ENCODE measurements at places on chromosomes 11 and 22.

- DNase-seq = no peak
These were observed 62.4 kb downstream of the MYH9 start for GRCh38 chr22:36325154-36326031.

GRCh38 chr22:26323013-26323412 is 106.0 kb upstream of the ASPHD2 start:
- DNase-seq = no peak

GRCh38 chr22:26082866-26083265 is 86.4 kb upstream of the SEZ6L start:
- DNase-seq = no peak

DNA sequence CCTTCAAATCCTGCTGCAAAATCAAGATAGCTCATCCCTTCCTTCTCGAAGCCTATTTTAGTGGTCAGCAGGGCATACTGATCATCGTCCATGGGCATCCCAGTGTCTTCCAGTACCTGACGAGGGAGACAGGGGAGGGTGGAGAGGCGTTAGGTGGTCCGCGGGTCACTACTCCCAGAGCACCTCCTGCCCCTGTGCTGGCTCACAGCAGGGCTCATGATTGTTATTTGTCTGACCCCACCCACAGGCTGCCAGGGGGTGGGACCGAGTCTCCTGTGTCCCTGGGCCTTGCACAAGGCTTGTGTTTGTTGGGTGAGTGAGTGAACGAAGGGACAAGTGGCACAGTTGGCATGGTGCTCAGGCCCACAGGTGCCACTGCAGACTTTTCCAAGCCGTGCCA is 177.0 kb downstream of the EFCAB6 start:
- no peak for DNase-seq

- DNase-seq = no peak
These were observed 26.4 kb downstream of the BMAL1 start for GRCh38 chr11:13303668-13304649.

DNA sequence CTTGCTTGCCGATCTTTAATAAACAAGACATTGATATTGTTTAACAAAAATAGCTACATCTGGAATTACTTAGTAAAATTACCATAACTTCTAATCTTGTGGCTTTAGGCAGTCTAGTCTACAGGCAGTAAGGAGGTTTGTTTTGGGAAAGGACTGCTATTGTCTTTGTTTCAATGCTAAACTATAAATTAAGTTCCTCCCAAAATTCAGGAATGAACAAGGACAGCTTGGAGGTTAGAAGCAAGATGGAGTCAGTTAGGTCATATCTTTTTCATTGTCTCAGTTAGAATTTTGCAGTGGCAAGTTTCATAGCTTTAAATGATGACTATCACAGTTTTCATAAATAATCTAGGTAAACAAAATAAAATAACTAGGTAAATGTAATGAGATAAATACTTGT is 36.1 kb upstream of the INCENP start:
- DNase-seq = no peak

DNA sequence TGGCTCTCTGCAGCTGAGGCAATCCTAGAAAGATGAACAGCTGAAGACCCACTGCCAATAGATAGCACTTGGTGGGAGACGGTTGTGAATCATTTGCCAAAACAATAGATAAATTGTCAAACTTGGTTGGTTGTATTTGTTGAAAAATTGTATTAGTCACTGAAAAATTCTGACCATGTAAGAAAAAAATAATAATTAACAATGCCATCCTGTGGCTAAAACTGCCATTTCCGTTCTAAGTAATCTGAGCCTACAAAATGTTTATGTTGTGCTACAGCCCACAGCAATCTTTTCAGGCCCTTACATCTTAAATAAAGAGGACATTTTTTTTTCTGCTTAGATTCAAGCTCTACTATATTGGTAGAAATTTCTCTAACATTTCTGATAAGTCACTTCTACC is 103.2 kb upstream of the ANO3 start:
- DNase-seq = no peak

- DNase-seq = no peak
These were observed 38.0 kb downstream of the EIF3F start for GRCh38 chr11:8025123-8025522.

GRCh38 chr11:29061452-29061851 is 953.3 kb downstream of the METTL15 start:
- DNase-seq = no peak

DNA sequence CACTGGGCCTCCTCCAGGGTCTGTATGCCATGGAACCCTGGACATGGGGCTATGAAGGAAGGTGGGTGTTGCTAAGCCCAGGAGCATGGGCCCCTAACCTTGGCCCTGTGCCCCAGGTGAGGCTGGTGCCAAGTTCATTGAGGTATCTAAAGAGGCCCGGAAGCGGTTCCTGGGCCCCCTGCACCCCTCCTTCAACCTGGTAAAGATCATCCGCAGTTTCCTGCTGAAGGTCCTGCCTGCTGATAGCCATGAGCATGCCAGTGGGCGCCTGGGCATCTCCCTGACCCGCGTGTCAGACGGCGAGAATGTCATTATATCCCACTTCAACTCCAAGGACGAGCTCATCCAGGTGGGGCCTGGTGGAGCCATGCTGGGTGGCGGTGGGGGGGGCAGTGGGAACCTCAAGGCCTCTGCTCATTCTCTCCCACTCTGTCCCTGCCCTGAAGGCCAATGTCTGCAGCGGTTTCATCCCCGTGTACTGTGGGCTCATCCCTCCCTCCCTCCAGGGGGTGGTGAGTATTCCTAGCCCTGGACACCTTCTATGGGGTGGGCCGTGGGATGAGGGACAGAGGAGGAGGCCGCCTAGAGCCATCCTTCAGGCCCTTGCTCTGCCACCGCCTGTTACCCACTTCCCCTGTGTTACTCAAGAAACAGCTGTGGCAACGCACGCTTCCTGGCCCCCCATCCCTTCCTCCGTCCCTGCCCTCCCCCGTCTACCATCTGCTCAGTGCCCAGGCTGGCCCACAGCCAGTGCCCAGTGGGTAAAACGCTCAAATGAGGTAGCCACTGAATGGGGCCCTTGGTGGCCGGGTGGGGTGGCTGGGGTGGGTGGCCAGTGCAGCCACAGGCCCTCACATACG is 3.0 kb downstream of the PNPLA2 start:
- DNase-seq = no peak

GRCh38 chr11:118845369-118845768 is 38.3 kb upstream of the CXCR5 start:
- no peak for DNase-seq

GRCh38 chr11:69374110-69374945 is 80.4 kb downstream of the MYEOV start:
- DNase-seq = peak; percentile 10

DNA sequence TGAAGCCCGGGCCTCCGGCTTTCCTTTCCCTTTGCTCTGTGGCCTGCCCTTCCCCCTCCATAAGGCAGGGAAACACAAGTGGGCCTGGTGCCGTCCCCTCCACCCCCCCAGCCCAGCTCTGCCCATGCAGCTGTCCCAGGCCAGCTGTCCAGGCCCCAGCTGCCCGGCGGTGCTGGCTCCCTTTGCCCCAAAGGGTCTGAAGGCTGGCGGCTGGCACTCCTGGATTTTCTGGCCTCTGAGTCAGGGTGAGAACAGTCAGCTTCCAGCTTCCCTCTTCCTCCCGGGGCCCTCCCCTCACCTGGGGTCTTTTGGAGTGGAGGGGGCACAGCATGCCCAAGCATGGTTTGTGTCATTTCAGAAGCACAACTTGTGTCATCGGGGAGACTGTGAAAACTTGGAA is 27.8 kb downstream of the CD82 start:
- no peak for DNase-seq

DNA sequence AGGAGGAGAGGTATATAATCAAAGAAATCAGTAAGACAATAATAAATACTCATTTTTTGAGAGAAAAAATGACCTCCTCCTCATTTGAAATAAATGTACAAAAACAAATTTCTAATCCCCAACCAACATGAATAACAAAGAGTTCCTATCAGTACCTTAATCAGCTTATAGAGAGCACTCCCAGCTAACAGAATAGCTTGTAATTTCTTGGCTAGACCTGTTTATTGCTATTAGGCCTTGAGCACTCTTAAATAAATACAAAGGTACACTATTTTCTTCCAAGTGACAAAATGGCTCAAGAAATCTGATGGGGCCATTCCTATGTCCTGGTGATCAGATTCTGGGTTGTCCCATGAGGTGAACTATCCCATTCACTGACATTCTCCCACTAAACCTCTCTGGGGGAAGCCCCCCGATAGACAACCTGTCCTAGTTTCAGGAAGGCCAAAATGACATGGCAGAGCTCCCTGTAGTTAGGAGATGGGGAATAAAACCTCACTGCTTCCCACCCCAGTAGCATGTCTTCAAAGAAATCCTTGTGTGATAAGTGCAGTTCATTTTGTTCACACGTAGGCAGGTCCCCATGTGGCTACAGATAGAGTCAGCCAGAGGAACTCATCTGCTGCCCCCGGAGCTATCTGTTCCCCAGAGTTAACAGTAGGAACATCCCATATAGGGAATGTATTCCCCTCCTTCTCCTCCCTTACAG is 385.7 kb downstream of the SOX6 start:
- no peak for DNase-seq

DNA sequence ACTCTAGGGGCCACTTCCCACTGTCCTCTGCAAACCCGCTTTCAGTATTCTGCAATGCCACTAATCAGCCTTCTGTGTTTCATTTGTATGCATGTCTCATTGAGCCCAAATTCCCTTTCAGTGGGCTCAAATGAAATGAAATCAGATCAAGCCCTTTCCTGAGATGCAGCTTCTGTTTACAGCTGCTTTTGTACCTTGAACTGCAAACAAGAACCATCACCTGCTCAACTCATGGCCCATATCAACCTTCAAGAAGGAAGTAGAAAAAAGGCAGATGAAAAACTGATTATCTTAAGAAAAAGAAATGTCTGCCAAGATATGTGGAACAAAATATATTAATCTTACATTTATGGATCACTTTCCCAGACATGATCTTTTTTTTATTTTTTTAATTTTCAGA is 141.1 kb upstream of the ARHGAP42 start:
- no peak for DNase-seq

GRCh38 chr11:82183346-82183745 is 550.3 kb downstream of the FAM181B start:
- DNase-seq = no peak

DNA sequence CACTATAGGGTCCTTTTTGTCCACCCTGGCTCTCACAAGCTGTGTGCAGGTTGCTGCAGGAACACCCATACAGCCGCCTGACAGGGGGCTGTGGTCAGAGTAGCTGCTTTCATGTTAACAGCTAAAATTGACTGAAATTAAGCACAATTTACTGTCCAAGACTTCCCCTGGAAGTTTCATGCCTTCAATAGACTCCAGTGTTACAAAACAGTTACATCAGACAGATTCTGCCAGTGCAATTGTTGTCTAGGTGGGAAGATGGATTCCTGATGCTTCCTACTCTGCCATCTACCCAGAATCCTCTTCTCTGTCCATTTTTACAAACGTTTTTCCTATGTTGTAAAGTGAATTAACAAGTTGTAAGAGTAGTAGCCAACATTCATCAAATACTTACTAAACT is 5.3 kb upstream of the TSKU start:
- DNase-seq = no peak

Measured in activated CD8-positive, alpha-beta memory T cell treated with anti-CD3 and anti-CD28 coated beads, Interleukin-2, amount 50 U/mL, for 4 hours (primary cell).